GM03348 (cell line): ENCODE measurements at places on chromosomes 13 and 19.

GRCh38 chr13:112750570-112750969, 60.7 kb downstream of the ATP11A start:
- no peak for DNase-seq

GRCh38 chr19:6343462-6343861, 10.1 kb upstream of the ACER1 start:
- DNase-seq, result no peak

DNA sequence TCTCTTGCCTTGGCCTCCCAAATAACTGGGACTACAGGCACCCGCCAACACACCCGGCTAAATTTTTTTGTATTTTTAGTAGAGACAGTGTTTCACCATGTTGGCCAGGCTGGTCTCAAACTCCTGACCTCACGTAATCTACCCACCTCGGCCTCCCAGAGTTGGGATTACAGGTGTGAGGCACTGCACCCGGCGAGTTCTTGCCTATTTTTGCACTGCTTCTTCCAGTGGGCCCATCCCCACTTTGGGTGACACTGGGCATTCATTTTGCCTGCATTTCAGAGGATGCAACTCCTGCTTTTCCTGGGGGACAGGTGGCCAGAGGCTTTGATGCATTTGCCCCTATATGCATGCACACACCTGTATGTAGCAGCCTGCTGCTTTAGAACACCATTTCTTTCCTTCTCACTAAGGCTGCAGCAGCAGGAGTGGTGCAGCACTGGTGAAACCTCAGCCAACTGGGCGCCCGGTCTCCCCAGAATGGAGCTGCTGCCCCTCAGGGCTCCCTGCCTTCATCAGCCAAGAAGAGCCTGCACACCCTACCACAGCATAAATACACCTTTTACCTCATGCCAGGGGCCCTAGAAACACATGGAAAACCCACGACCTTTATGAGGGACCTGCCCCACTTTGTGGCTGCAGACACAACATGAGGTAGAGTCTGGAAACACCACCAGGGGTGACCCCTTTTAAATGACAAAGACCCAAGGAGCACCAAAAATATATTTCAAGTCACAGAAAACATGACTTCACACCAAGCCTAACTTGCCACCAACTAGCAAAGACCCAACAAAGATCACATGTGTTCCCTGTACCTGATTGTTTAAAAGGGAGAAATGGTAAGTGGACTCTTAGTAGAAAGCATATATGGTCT, 36.8 kb upstream of the POP4 start:
- no peak for DNase-seq

DNA sequence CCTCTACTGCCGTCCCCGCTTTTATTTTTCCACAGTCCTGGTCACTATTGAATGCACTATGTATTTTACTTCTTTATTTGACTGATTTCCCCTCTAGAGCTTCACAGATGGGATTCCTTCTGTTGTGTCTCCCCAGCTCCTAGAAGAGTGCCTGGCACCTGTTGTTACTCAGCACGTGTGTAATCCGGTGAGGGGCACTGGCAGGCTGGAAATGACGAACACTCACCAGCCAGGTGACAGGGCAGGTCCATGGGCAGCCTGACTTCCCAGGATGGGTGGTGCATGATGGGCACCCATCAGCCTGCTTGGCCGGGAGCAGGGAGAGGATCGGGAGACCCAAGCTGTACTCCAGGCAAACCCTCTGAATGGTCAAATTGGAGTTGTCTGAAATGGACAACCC, 67.2 kb downstream of the CEBPG start:
- DNase-seq, result no peak

DNA sequence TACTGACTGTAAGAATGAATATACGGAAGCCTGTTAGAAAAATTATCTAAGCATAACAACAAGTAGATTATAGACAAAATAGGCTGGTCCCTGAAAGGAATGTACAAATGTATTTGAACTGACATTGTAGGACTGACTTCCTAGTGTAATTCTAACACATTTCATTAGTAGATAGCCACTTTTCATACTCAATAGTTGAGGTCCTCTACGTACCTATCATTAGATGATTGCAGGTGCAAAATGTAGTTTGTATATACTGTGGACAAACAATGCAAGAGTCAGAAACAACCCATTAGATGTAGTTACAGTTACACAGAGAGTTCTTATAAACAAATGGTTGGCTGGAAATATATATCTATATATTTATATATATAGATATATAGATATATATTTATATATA, 402.3 kb upstream of the SLITRK6 start:
- DNase-seq, result no peak

DNA sequence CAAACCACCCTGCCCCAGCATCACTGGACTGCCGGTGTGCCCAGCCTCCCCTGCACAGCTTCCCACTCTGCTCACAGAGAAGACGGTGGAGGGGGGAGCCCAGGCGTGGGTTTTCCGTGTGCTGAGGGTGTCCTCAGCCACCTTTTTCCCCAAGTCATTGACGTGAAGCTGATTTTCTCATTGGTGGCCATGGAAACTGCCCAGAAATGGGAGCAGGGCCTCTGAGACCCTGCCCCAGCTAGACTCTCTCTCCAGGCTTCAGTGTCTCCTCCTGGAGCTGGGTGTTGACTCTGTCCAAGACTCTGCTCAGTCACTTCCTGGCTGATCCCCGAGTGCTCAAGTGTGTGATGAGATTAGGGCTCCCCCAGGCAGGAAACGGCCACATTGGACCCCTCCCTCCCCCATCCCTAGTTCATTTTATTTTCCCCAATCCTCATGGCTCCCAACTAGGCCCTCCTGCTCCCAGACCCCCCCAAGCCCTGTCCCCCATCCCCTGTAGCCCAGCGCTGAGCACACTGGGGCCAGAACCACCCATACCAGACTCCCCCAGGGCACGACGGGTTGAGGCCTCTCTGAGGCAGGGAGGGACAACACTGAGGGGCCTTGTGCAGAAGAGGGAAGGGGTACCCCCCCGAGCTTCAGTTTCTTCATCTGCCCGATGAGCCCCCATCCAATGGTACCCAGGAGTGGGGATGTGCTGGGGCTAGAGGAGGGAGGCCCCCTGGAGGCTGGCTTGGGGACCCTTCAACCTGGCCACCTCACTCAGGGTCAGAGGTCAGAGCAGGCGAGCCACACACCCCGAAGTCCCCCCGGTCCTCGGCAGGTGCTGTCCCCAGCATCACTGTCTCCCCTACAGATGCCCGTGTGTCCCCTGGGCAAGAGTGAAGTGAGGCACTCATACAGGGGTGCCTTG, 1.2 kb upstream of the F2RL3 start:
- DNase-seq, result no peak

DNA sequence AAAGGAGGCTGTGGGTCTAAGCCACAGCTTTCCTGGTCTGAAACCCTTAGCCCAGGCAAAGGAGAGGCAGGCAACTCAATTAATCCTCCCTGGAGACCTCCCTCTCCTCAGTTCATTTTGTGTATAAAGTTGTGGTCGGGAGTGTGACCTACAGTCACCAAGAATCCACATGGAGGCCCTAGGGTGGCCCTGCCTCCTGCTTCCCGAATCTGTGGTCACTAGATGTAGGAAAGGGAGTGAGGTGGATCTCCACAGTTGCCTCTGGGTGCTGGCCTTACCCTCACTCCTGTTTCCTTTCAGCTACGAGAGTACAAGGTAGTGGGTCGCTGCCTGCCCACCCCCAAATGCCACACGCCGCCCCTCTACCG, 1.3 kb downstream of the RPL18A start:
- no peak for DNase-seq

DNA sequence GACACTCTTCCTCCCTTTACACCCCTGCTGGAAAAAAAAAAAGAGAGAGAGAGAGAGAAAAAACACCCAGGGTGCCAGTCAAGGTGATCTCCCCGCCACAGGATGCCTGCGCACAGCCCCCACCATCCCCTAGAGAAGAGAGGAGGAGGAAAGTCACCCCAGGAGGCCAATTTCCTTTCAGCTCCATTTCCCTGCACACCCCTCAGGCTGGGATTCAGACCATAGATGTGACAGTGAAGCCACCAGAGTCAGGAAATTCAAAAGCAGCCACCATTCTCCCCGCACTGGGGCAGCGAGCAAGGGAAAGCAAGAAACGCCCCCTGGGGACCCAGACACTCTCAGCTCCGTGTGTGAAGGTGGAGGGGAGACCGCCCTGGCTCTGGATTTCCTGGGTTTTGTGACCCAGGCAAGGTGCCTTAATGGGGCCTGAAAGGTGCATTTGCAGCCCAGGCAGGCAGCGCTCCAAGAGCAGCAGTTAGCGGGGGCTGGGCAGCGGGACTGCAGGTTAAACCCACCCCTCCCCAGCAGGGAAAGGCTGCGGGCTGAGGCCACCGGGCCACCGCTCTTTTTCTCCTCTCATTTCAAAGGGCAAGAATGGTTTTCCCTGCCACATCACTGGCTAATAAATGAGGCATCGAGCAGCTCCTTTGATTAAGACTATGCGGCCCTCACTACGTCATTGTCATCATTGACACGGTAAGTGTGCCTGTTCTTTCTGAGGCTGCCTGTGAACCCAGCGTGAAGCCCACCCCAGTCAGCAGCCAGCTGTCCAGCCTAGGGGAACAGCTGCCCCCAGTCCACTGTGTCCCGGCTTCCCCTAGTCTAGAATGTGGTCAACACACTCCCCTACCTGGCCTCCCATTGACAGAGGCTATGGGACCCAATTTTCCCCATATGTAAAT, 83.8 kb upstream of the TM9SF2 start:
- DNase-seq, result no peak

DNA sequence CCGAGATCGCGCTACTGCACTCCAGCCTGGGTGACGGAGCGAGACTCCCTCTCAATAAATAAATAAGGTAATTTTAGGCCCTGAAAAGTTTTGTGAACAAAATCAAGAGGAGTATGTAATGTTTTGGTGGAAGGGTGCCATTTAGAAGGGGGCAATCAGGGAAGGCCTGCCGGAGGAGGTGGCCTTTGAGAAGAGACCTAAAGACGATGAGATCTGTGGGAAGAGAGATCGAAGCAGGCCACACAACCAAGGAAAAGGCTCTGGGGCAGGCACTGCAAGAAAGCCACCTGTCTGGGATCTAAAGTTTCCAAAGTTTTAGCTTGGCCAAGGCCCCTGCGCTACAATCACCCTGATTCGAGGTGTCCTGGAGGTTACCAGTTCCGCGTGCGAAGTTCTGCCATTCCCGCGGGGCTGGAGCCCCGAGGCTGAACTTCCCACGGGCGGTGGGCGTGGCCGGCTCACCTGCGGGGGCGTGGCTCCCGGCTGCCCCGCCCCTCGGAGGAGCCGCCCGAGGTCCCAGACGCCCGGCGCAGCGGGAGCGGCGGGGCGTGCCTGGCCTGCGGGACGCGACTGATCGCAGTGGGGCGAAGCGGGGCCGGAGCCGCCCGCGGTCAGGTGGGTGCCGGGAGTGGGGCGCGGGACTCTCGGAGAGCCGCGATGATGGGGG, at the start of gene KLC3:
KLC3 (plus strand) TSS at position 519 of the 667 bp plus-strand sequence. CDS start 4,792 bp downstream, outside the sequence.
- DNase-seq, result no peak

DNA sequence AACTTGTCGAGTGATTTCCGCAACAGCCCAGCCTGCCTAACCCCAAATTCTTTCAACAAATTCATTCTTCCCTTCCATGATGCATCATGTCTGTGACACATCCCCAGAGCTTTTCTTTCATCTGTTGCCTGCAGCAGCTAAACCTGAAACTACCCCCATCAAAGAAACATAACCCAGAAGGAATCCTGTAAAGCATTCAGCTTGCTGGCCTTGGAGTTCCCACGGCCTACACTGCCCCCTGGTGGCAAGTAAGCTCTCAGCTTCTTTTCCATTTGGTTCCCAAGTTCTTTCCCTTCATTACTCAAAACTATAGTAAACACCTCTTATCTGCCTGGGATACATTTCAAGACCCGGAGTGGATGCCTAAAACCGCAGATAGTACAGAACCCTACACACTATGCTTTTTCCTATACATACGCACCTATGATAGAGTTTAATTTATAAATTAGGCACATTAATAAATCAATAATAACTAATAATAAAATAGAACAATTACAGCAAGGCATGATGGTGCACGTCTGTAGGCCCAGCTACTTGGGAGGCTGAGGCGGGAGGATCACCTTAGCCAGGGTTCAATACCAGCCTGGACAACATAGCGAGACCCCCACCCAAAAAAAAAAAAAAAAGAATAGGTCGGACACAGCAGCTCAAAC, 7.4 kb downstream of the ETHE1 start:
- DNase-seq, result peak; percentile 85

DNA sequence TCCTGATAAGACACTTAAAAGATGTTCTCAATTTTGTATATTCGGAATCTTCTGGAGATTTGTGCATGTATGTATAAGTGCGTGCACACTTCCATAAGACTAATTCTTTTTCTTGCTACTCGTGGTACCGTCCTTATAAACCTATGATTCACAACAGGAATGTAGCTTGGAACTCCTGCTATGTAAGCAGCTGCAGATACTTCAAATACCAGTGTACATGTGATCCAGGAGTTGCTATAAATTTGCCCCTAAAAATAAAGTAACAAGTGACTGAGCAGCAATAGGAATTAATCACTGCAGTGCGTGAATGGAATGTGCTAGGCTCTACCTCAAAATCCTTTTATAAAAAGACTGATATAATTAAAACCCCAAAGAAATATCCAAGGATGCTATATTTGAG, 214.9 kb downstream of the KLF5 start:
- DNase-seq, result peak; percentile 66

- no peak for DNase-seq
These were observed 2.7 kb upstream of the ZBTB7A start for GRCh38 chr19:4069331-4069959.

DNA sequence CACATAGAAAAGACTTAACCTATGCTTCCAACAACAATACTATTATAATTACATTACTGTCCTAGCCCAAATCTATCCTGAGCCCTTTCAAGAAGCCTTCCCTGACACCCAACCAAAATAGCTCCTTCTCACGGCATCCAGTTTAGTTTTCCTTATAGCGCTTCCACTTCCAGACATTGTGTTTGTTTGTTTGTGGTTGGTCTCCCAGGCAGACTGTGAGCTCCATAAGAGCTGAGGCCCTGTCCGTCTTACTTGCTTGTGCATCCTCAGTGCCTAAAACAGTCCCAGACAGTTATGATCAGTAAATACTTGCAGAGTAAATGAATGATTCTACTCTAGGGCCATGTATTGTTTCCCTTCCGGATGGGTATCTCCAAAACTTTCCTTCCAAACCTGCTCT, 68.1 kb upstream of the STARD13 start:
- no peak for DNase-seq

- DNase-seq, result no peak
These were observed 36.4 kb downstream of the RASA3 start for GRCh38 chr13:114096031-114096485.
